ENCODE measurements at places on chromosomes 2 and 18. TPM values are rescaled to one million over a fixed set of nuclear protein-coding genes. Genes with fewer than 3 reads are reported as not detected.

DNA sequence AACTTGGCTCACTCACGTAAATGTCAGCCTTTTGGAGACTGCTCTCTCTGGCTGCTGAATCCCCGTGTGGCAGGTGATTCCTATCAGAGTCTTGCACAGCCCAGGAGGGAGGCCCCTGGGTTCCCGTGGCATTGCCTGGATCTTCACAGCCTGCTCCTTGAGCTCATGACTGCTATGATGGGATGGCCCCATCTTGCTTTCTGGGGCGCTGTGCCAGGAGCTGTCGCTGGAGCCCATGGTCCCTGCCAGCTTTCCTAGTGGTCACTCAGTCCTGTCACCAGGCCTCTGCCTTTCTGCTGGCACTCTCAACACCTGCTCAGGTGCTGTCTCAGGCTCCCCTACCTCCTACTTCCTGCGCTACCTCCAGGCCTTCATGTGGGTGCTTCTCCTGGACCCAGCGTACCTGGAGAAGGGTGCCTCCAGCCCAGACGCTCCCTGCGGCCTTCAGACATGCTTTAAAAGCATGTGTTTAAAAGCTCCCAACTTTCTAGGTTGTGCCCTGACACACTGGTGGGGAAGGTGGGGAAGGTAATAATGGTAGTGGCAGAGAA lies 110.1 kb downstream of the MCFD2 start:
- no peaks in the 10 kb centered on the region for H3K36me3 ChIP-seq
- H3K4me1 ChIP-seq = peaks cover 6% of the 10 kb centered on the region
- H3K27ac ChIP-seq = no peak overlapping the region
- H3K4me3 ChIP-seq = no peak overlapping the region
- no peaks in the 10 kb centered on the region for H3K27me3 ChIP-seq
- peak; percentile 49 for DNase-seq

DNA sequence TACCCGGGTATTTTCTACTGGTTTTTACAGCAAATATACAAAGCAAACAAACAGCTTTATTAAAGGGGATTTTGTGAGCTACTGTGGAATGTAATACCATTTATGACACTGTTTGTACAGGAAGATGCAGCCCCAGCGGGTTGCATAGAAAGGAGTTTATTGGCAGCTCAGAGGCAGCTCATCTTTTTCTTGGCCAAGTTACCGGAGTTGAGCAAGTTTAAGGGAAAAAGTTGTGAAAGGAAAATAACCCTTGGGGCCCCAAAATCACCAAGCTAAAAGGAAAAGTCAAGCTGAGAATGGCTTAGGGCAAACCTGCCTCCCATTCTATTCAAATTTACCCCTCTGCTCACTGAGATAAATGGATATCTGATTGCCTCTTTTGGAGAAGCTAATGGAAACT lies 60.8 kb downstream of the MOB4 start:
- no peak for DNase-seq
- H3K27me3 ChIP-seq = no peaks in the 10 kb centered on the region
- H3K4me3 ChIP-seq = no peak overlapping the region
- no peak overlapping the region for H3K27ac ChIP-seq
- no peaks in the 10 kb centered on the region for H3K36me3 ChIP-seq
- H3K4me1 ChIP-seq = no peaks in the 10 kb centered on the region

- H3K36me3 ChIP-seq = peaks cover 19% of the 10 kb centered on the region
- no peak for DNase-seq
- no peak overlapping the region for H3K4me3 ChIP-seq
- peaks cover 24% of the 10 kb centered on the region for H3K4me1 ChIP-seq
These were observed 17.0 kb downstream of the TTLL4 start for GRCh38 chr2:218727502-218728165.

- no peaks in the 10 kb centered on the region for H3K27me3 ChIP-seq
- no peak overlapping the region for H3K4me3 ChIP-seq
- no peak for DNase-seq
- no peaks in the 10 kb centered on the region for H3K36me3 ChIP-seq
- no peak overlapping the region for H3K27ac ChIP-seq
- peaks cover 8% of the 10 kb centered on the region for H3K4me1 ChIP-seq
These were observed 246.9 kb upstream of the CYP26B1 start for GRCh38 chr2:72394541-72395070.

SLC66A3 gene
- total RNA-seq = 59.7 TPM

DNA sequence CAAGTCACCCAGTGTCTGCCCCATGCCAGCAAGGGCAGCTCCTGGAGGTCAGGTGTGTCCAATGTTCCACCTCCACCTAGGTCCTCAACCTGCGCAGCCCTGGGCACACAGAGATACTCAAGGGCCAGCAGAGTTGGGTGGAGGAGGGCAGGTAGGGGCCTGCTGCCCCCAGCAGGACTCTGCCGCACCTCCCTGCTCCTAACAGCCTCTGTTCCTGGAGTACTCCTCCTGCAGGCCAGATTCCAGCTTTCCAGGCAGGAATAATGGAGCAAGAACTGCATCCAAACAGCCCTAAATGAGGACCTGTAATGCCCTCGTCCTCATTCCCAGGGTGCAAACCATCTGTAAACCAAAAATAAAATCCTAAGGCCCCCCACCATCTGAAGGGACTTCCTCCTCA lies 44.4 kb upstream of the ACAA2 start:
- no peak for DNase-seq
- H3K27ac ChIP-seq = no peak overlapping the region
- H3K27me3 ChIP-seq = no peaks in the 10 kb centered on the region
- H3K4me1 ChIP-seq = peaks cover 12% of the 10 kb centered on the region
- no peaks in the 10 kb centered on the region for H3K36me3 ChIP-seq

CROCC2 gene
- 0.49 TPM for total RNA-seq

GRCh38 chr2:50955081-50955480 lies 76.9 kb downstream of the NRXN1 start:
- no peaks in the 10 kb centered on the region for H3K36me3 ChIP-seq
- H3K27me3 ChIP-seq = no peaks in the 10 kb centered on the region
- no peak overlapping the region for H3K4me3 ChIP-seq
- H3K4me1 ChIP-seq = no peaks in the 10 kb centered on the region

DNA sequence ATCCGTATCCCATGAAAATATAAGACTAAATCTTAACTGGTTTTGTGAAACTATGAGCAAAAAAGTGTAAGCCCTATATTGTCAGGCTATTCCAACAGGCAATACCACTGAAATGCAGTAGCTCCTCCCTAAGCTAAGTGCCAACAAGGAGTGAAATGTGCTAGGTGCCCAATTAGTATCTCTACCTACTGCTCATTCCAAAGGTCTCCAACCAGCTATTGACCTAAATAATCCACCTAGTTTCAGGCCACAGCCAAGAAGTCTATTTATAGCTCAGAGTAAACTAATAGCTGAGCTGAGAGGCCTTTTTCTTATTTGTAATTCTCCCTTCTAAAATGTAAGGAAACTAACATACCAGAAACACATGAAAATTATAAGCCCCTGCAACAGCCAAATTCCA lies 482.2 kb downstream of the DCC start:
- no peaks in the 10 kb centered on the region for H3K27me3 ChIP-seq
- H3K4me1 ChIP-seq = no peaks in the 10 kb centered on the region
- H3K4me3 ChIP-seq = no peak overlapping the region
- no peak overlapping the region for H3K27ac ChIP-seq

Measured in vagina (tissue), 2 donors.